ENCODE measurements at places on chromosomes 2 and 18.

DNA sequence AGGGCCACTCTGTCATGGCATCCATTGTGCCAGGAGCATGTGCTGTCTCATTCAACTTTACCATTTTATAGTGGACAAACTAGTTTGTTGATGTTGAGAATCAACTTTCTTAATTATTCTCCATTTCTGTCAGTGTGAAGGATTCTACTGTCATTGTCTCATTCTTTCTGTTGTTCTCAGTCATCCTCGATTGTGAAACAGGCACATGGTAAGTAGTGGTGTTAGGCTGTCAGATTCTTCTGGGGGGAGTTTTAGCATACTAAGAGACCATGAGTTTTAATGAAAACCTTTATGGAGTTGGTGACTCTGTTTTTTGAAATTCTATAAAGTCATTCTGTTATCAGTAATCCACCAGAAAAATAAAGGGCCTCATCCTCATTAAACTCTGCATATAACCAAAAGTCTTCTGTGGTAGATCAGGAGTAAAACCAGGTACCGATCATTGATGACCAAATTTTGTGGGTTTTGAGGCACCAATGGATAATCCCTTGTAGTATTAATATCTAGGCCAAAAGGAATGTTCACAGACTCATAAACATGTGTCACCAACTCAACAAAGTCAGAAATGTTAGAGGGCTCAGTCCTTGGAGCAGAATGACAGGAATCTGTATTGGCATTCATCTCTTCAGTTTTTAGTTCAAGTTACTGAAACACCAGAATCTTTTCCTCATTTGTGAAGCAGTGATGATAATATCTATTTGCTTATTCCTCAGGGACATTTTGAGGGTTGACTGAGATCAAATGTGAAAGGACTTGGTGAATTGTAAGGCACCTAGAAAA, 73.2 kb downstream of the CERS6 start:
- no peak for DNase-seq

DNA sequence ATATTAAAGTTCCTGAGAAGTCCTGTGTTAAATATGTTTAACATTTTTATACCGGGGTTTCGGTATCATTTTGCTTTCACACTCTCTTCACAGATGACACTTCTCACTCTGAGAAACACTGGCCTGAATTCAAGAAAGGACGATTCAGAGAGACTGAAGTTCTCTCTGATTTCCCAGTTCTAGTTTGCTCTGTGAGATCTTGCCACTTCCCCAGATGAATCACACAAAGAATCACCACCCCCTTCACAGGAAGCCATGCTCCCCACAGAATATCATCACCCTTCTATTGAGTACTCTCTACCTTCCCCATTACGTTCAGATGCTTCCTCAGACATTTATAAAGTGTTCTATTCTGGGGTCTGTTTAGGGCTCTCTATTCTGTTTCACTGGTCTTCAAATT, 16.1 kb upstream of the CD207 start:
- DNase-seq, result no peak

GRCh38 chr2:234231460-234231859, 181.0 kb downstream of the SPP2 start:
- no peak for DNase-seq

GRCh38 chr2:241844066-241844728, 14.5 kb downstream of the PDCD1 start:
- peak; percentile 85 for DNase-seq

GRCh38 chr2:143558665-143559064, 429.4 kb downstream of the ARHGAP15 start:
- DNase-seq, result no peak

DNA sequence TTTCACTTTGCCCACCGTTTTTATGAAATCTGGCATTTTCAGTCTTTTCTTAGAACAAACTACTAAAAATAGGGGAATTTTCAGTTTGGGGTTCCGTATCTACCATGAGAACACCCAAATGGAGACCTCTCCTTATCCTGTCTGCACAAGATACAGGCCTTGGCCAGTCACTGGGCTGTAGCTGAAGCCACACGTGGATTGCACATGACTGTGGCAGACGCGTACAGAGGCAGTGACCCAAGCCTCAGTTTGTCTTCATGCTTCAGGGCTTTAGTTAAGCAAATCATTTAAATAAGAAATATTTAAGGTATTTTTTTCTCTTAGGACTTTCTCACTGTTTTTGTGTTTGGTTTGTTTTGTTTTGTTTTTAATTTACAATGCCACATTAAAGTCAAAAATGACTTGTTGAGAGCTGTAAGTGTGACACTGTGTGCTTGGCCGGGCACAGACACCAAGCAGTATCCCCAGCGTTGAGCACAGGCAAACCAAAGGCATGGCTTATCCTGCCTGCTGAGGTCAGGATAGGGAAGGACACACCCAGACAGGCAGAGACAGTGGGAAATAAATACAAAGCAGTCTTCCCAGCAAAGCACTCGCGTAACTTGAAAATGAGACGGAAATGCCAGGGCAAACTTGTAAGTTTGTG, 53.3 kb downstream of the TRAPPC12 start:
- DNase-seq, result no peak

GRCh38 chr2:128577141-128577930, 258.7 kb upstream of the HS6ST1 start:
- no peak for DNase-seq

- DNase-seq, result no peak
These were observed 65.7 kb downstream of the SPRED2 start for GRCh38 chr2:65366595-65367125.

DNA sequence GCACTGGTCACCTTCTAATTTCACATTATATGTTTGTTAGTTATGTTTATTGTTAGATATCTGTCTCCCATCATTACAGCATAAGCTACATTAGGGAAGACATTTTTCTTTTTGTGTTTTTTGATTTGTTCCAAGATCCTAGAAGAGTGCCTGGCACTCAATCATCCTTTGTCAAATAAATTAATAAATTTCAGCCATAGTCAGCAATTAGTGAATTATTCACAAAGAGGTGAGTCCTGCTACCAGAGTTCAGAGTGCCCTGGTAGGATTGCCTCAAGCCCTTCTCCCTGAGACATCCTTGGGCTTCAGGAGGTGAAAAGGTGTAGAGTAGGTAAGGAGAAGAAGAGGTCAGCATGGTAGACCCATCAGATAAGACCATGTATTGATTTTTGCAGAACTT, 186.2 kb upstream of the CTAGE1 start:
- no peak for DNase-seq

- DNase-seq, result no peak
These were observed 35.8 kb upstream of the DYSF start for GRCh38 chr2:71417300-71418202.

GRCh38 chr18:59733421-59733820, 36.2 kb upstream of the CCBE1 start:
- DNase-seq, result no peak

DNA sequence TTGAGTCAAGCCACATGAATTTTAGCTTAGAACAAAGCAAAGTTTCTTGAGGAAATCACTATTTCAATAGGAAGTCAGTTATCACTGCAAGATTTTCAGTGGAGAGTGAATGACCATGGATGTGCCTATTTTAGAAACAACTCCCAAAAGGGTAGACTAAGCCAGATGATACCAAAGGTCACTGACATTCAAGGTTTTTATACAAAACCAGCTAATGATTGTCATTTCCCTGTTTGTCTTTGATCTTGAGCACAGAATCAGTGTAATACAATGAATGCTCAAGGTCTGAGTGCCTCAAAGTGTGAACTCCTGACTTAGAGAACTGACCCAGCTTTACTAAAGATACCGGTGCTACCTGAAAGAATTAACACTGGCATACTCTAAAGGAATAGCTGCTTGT, 60.5 kb downstream of the CDH2 start:
- DNase-seq, result no peak

GRCh38 chr2:143085125-143085784, 44.0 kb upstream of the ARHGAP15 start:
- DNase-seq, result no peak

GRCh38 chr2:234401426-234401825, 95.5 kb downstream of the ARL4C start:
- no peak for DNase-seq

DNA sequence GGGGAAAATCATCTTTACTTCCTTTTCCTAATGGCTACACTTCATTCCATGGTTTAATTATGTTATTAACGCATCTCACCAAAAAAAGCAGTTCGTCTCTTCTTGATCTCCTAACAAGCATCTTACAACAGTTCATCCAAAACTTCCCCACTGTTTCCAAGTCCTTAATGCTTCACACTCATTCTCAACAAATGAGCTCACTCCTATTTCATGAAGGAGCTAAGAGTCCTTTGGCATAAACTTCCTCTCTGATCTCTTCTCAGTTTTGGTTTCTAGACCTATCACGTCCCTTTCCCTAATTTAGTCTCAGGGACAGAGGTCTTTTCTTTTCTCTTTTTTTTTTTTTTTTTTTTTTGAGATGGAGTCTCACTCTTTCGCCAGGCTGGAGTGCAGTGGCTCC, 205.9 kb upstream of the SLC39A10 start:
- no peak for DNase-seq

All from activated CD4-positive, alpha-beta T cell treated with anti-CD3 and anti-CD28 coated beads, Interleukin-2, amount 50 U/mL, for 1 hour (primary cell).